Spinal cord (tissue), 10 donors: ENCODE measurements at places on chromosomes 5 and 9. TPM values are rescaled to one million over a fixed set of nuclear protein-coding genes. Genes with fewer than 3 reads are reported as not detected.

The PRSS3 gene
- 16.7 TPM for polyA plus RNA-seq

The GRM6 gene
- 3.7 TPM for polyA plus RNA-seq

The HRCT1 gene
- 0.81 TPM for polyA plus RNA-seq

The ESM1 gene
- polyA plus RNA-seq = 1.1 TPM

The COL23A1 gene
- polyA plus RNA-seq = 9.7 TPM

The RMI1 gene
- polyA plus RNA-seq = 12.5 TPM

The AQP3 gene
- polyA plus RNA-seq = 1.0 TPM

The PRDM9 gene
- not detected for polyA plus RNA-seq

The SEMA6A gene
- 135 TPM for polyA plus RNA-seq

DNA sequence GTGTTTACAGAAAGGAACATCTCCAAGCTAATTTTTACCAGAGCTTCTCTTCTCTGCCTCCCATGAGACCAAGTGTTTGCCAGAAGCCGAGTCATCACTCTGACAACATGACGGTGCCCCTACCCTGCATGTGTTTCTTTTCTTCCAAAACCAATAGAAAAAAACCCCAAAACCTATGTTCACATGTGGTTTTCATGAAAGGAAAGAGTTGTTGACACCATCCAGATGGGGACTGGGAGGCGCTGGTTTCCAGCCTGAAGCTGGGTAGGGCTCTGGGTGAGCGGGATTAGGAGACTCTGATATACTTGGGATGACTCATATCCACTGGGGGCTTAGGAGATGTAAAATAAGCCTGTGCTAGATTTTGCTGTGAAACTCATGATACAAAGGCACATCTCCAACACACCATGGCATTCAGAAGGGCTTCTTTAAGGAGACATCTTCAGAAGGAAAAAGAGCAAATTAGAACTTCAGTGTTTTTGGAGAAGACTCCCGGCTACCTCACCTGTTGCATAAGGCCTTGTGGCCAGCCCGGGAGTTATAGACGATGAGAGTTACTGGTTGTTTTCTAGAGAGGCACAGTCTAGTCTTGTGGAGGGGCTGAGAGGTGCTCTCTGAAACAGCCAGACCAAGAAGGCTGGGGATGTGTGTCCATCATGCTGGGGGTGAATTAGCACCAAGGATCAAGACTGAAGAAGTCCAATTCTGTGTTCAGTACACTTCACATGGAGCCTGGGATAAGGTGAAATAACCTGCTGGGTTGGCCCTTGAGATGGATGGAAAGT, 108.9 kb upstream of the LHFPL2 start:
- no peak for DNase-seq

DNA sequence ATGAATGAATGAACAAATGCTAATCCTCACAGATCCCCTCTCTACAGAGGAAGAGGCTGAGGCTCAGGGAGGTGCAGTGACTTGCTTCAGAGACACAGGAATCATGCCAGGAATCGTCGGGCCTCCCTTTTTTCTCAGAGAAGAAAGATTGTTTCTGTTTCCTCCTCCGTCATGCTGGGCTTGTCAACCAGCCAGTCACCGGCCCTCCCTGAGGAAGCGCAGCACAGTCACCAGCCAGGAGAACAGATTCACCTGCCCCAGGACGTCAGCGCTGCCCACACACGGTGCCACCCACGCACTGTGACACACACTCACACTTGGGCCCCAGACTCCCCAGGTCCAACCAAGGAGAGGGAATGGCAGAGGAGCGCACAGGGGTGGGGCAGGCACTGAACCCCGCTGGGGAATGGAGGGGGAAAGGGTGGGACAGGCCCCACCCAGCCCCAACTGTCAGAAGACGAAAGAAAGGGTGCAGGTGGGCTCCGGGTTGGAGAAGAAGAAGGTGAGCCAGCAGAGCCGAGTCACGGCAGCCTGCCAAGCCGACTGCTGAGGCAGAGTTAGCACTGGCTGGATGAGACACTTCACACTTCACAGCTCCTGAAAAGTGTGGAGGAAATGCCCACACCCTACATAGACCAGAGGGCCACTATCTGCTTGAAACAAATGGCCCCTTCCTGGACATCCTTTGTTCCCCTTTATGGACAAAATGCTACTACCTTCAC, 13.8 kb upstream of the ERGIC1 start:
- no peak for DNase-seq

- no peak for DNase-seq
These were observed 60.8 kb downstream of the MEGF10 start for GRCh38 chr5:127351418-127351817.

DNA sequence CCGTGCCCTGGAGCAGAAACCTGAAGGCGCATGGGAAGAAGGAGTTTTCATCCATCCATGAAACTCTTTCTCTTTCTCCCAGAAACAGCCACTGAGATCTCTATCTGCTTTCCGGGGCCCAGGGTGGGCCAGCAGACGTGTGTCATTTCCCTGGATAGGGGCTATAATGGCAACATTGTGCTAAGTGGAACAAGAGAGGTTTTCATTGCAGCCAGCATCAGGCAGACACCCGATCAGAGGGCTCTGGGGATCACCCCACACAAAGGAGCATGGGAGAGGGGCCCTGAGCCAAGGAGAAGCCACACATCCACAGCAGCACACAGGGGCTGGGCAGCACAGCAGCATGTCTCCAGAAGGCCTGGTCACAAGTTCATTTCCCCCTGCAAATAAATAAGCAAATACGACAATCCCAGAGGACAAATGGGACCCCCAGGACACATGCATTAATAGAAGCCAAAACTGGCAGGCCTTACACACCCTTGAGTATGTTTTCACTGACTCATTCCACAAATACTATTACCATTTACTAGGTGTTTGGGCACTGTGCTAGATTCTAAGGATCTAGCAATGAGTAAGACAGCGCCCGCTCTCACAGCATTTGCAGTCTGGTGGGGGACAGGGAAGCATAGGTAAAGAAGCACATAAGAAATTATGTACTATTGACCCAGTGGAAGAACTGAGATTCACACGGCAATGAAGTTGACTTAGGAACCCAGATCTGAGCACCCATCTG, 4.3 kb upstream of the AFAP1L1 start:
- DNase-seq = no peak

DNA sequence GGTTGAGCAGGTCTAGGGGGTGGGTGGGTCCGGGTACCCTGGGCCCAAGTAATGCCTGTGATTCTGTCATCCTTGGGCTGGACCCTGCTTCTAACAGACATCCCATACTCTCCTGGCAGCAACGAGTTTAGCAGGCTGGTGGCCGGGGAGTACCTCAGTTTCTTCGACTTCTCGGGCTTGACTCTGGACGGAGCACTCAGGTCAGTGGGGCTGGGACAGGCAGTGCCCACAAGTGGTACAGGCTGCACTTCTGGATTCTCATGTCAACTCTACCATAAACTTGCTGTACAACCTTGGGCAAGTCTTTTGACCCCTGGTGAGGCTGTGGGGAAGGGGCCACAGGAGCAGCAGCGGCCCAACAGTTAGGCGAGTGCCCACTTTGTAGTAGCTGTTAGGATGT, 21.8 kb downstream of the PSD2 start:
- DNase-seq = no peak

DNA sequence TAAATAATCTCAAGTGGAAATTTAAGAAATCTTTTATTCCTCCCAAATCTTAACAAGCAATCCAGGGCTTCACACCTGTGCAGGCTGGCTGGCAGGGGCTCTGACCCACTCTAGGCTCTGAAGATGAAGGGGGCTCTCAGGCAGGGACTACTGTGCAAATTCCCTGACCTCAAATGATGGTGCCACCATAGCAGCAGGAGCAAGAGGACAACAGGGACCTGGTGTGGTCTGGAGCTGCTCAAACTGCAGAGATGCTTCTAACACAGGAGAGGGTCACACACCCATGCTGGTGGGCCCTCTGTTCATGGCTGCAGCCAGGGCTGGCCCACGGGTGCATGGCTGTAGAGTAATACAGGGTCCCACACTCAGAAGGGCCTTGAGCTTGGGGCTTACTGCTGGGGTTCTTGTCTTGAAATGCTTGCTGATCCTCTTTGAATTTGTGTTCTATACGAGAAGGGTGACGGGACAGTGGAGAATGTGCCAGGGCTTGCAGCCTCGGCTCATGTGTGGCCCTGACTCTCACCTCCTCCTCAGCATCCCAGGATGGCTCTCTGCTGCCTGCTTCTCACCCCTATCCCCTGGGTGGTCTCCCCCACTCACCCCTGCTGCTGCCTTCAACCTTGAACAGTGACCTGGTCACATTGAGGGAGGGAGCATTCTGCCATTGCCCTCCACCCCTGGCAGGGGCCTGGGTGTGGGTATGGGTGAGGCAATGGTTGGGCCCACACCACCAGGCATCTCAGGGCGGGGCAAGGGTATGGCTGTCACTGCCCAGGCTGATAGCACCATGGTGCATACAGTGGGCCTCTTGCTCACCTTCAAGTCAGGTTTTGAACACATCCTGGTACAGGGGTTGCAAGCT, 191.7 kb downstream of the FSTL4 start:
- DNase-seq = no peak

DNA sequence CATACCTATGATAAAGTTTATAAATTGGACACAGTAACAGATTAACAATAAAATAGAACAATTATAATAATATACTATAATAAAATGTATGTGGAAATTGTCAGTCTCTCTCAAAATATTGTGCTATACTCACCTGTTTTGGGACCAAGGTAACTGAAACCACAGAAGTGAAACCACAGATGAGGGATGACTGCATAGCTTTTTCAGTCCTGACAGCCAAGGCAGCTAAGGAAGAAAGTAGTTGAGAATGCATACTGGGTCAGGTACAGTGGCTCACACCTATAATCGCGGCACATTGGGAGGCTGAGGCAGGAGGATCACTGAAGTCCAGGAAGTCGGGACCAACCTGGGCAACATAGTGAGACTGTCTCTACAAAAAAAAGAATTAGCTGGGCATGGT, 8.9 kb downstream of the SRP19 start:
- no peak for DNase-seq

DNA sequence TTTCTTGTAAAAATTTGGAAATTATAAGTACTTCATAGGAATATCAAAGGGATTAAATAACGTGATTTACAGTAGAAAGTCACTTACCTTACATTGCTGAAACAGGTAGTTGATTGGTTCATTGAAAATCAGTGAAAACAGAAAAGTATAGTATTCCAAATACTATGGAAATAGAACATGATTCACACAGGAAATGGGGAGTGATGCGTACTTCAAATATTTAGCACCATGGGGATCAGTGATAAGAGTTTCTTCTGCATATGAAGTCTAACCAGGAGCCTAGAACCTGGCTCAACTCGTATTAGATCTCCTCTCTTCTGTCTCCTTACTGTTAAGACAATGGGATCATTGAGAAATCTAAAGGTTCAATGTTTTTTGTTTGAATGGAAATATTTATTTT, 133.3 kb downstream of the FAM174A start:
- DNase-seq = no peak

DNA sequence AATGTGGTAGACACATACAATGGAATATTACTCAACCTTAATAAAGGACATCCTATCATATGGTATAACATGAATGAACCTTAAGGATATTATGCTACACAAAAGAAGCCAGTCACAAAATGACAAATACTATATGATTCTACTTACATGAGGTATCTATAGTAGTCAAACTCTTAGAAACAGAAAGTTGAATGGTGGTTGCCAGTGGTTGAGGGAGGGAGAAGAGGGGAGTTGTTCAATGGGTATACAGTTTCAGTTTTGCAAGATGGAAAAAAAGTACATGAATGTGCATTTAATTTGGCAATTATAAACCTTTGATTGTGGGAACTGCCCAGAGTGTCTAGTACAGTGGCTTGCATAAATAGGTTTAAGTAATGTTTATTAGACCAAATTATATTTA, 473.3 kb upstream of the ZNF608 start:
- no peak for DNase-seq

DNA sequence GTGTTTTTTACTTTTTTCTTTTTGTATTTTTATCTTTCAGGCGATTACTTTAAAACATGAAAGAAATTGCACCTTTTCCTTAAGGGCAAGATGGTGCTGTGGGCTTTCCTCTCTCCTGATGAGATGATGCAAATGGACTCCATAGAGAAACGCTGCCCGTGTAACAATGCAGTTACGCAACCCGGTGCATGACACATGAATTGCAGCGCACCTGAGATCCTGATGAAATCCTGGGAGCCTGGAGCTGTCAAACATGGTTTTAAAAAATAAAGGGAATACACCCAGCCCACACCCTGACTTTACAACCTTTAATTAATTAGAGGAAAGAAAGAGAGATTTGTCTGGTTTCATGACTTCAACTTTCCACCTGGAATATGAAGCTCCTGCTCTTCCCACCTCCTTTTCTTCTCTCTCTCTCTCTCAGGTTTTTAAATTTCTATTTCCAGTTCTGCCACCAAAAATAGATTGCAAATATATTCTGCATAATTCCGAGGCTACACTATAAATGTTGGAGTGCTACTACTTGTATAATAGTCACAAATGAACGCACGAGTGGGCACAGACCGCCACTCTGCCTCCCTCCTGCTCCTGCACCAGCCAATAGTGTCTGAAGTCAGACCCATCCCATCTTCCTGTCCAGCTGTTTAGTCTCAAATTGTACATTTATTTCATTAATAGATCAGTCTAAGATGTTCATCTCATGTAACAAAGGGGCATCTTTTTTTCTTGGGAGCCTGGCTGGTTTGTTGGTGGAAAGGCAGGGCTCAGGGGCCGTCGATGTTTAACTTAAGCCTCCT, 179.1 kb downstream of the AUH start:
- no peak for DNase-seq

DNA sequence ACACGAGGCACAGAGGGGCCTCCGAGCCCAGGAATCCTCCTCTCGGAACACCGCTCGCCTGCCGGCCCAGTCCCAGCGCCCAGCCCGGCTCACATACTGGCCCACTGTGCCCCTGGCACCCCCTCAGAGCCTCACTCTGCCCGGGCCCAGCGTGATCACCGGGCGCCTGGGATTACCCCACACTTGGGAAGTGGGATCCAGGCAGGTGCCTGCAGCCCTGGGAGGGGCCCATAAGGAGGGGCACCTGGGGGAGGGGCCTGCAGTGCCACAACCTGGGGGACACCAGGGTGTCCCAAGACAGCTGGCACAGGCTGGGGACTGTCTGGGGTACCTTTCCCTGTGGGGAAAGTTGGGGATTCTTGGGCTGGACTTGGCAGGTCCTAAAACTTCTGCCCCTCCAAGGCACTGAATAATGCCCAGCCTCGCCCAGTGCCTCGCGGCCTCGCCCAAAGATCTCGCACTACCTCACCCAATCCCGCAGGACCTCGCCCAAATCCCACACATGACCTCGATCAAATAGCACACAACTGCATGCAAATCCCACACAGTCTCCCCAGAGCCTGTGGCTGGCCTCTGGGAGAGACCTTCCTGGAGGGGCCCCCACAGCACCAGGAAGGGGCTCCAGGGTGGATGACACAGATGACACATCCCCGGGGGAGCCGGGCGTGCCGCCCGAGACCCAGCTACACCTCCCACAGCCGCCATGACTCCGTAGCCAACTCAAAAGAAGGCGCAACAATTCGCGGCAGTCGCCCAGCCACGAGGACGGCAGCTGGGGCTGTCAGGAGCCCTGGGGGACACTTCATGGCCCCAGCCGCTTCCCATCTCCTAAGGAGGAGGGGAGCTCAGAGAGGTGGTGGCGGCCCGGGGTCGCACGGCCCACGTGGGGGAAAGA, 13.7 kb downstream of the NOTCH1 start:
- DNase-seq = no peak

DNA sequence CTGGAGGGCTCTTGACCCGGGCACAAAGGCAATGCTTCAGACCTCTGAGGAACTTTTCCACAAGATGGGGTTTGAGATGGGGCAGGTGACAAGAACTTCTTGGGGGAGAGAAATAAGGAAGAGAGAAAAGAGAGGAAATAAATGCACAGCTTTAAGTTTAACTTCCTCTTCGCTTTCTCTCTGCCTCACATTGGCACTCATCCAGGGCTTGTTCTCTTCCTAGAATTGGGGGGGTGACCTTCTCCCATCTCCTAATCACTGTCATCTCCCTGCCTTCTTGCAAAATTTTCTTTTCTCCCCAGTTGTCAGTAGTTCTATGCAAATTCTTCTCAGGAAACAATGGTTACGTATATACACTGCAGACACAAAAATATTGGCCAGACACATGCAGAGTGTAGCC, 19.1 kb upstream of the ADCY2 start:
- DNase-seq = no peak
